ENCODE measurements at places on chromosomes 5 and 9. TPM values are rescaled to one million over a fixed set of nuclear protein-coding genes. Genes with fewer than 3 reads are reported as not detected.

Gene CA9
- 0.99 TPM for polyA plus RNA-seq

GRCh38 chr5:82735160-82735789, 341.9 kb downstream of the TMEM167A start:
- no peak overlapping the region for H3K4me3 ChIP-seq
- no peaks in the 10 kb centered on the region for H3K36me3 ChIP-seq
- H3K4me1 ChIP-seq, result peaks cover 4% of the 10 kb centered on the region
- H3K27me3 ChIP-seq, result no peaks in the 10 kb centered on the region
- DNase-seq, result no peak

Gene FAXDC2
- 8.4 TPM for polyA plus RNA-seq

Gene GADD45G
- 1.3 TPM for polyA plus RNA-seq

DNA sequence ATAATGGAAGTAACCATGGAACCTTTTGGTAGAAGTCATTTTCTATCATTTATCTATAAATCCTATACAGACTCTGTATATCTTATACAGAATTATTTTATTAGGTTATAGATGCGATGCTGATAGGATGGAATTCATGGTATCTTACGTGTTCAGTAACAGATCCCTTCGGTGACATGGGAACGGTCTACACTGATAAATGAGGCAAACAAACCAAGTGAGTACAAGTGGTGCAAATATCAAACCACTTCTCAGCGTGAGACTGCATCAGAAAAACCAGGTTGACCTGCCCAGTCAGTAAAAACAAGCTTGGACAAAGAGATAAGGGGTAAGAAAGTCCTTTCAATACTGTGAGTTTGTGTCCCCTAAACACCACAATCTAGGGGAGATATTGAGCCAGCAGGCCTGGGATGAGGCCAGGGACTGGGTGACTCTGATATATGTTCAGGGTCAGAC, 215.5 kb downstream of the GAPVD1 start:
- H3K4me3 ChIP-seq, result no peak overlapping the region
- H3K27me3 ChIP-seq, result no peaks in the 10 kb centered on the region

GRCh38 chr5:159034083-159034824, 65.5 kb downstream of the EBF1 start:
- H3K4me3 ChIP-seq, result no peak overlapping the region
- H3K4me1 ChIP-seq, result no peaks in the 10 kb centered on the region
- no peak for DNase-seq

DNA sequence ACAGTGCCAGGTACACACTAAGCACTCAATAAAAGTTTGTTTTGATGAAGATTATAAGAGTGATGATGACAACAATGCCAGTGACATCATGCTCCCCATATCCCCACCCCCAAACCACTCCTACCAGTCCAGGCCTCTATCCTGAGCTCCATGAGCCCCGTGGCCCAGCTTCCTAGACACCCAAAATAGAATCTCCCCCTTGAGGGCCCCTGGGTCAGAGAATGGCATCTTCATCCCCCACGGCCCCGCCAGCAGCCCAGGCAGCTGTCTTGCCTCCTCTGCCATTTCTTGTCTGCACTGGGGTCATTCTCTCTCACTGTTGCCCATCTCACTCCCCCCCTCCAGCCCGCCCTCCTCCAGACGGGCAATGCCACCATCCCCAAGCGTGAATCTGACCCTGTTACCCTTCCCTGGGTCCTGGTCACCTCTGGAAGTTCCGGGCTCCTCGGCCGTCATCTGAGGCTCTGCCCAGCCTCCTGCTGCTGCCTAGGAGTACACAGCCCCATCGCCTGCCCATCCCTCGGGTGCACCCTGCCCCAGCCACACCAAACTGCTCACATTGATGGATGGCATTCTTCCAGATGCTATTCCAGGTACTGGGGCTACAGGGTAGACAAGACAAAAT, 76.8 kb upstream of the LMX1B start:
- H3K36me3 ChIP-seq, result no peaks in the 10 kb centered on the region
- peaks cover 23% of the 10 kb centered on the region for H3K27me3 ChIP-seq
- H3K4me1 ChIP-seq, result peaks cover 47% of the 10 kb centered on the region
- H3K4me3 ChIP-seq, result no peak overlapping the region
- no peak for DNase-seq
- H3K27ac ChIP-seq, result peak overlapping the region; percentile 83

Gene FABP6
- polyA plus RNA-seq, result 1.3 TPM

All from SK-N-SH (cell line).